ENCODE measurements at places on chromosomes 1 and 21. TPM values are rescaled to one million over a fixed set of nuclear protein-coding genes. Genes with fewer than 3 reads are reported as not detected.

Gene BMP8B
- 0.71 TPM for total RNA-seq

Gene PARP1
- total RNA-seq = 64.9 TPM

Gene OR2L2
- 0.04 TPM for total RNA-seq

Gene CFAP107
- 0.62 TPM for total RNA-seq

Gene VASH2
- total RNA-seq = 25.3 TPM

Gene DYRK3
- total RNA-seq = 5.0 TPM

Gene SZRD1
- 52.8 TPM for total RNA-seq

DNA sequence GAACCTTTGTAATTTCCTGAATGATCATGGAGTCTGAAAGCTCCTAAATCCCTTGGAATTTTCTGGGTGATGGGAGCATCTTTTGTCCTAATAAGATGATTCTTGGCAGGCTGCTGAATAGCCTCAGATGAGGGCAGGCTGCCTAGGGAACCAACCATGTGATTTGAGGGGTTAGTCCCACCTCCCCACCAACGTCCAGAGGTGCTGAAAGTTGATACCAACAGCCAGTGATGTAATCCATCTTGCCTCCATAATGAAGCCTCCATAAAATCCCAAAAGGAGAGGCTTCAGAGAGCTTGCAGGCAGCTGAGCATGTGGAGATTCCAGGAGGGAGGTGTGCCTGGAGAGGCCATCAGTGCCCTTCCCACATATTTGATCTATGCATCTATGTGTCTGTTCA is 43.7 kb downstream of the GTF2B start:
- no peaks in the 10 kb centered on the region for H3K27me3 ChIP-seq
- peaks cover 4% of the 10 kb centered on the region for H3K4me1 ChIP-seq
- no peak for DNase-seq
- H3K4me3 ChIP-seq = no peak overlapping the region
- H3K36me3 ChIP-seq = peaks cover 9% of the 10 kb centered on the region

DNA sequence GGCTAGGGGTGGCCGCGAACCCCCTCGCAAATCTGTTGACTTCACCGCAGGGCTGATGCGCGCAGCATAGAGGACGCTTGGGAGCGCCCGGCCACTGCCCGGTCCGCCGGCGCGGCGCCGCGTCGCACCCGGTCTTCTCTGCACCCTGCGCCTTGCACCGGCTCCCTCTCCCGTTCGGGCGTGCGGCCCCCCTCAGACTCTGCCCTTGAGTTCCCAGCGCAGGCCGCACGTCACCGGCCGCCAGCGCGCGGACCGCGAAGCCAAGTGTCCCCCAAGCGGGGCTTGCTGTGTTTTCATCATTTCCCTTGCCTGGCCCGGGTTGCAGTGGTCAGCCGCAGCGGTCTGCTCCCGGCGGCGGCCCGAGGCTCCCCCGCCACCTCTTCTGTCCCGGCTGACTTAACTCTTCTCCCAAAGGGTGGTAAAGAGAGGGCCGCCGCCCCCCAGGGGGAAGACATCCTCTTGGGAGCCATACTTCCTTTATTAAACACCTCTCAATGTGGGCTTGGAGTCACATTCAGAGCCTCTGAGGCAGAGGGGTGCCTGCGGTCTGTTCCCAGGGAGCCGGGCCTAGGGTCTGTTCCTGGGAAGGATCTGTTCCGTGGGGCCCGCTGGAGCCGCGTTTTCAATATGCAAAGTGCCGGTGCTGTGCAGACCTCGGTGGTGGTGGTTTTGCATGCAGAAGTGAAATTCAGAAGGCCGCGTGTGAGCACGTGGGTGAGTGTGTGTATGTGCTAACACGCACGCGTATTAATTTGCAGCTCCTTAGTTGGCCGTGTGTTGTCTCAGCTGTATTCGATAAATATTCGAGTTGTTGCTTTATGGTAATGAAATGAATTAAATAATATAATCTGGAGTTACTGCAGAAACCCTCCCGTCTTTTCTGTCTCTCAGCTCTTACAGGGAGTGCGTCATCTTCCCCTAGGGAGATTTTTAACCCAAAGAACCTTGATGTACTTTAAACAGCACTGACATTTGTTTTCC is 17.6 kb downstream of the PBX1 start:
- H3K4me3 ChIP-seq = peak overlapping the region; percentile 10
- peak; percentile 70 for DNase-seq
- peaks cover 8% of the 10 kb centered on the region for H3K36me3 ChIP-seq

GRCh38 chr1:12316331-12316730 is 86.5 kb downstream of the VPS13D start:
- peak; percentile 92 for DNase-seq
- H3K27ac ChIP-seq = peak overlapping the region; percentile 78
- H3K4me3 ChIP-seq = no peak overlapping the region
- no peaks in the 10 kb centered on the region for H3K27me3 ChIP-seq
- H3K36me3 ChIP-seq = peaks cover 53% of the 10 kb centered on the region

GRCh38 chr21:17498586-17498985 is 14.3 kb upstream of the CXADR start:
- H3K27ac ChIP-seq = no peak overlapping the region
- H3K27me3 ChIP-seq = no peaks in the 10 kb centered on the region
- DNase-seq = no peak
- H3K36me3 ChIP-seq = no peaks in the 10 kb centered on the region
- no peak overlapping the region for H3K4me3 ChIP-seq
- H3K4me1 ChIP-seq = no peaks in the 10 kb centered on the region

DNA sequence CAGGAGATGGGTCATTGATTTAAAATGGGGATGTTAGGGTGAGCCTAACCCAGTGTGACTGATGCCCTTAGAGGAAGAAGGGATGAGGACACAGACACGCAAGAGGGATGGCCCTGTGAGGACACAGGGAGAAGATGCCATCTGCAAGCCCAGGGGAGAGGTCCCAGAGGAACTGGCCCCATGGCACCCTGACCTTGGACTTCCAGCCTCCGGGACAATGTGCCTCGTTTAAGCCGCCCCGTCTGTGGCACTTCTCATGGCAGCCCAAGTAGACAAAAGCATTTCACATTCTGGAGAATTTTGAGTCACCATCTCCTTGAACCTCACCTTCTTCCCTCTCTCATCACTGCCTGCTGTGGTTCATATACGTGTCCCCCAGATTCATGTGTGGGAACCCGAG is 20.1 kb upstream of the PCBP3 start:
- H3K4me3 ChIP-seq = no peak overlapping the region
- peaks cover 18% of the 10 kb centered on the region for H3K27me3 ChIP-seq
- DNase-seq = no peak
- no peaks in the 10 kb centered on the region for H3K36me3 ChIP-seq
- H3K27ac ChIP-seq = no peak overlapping the region

- no peaks in the 10 kb centered on the region for H3K27me3 ChIP-seq
- H3K4me3 ChIP-seq = no peak overlapping the region
- no peak for DNase-seq
- H3K27ac ChIP-seq = no peak overlapping the region
Observed at GRCh38 chr1:40575336-40575735, 43.9 kb downstream of the ZNF684 start.

DNA sequence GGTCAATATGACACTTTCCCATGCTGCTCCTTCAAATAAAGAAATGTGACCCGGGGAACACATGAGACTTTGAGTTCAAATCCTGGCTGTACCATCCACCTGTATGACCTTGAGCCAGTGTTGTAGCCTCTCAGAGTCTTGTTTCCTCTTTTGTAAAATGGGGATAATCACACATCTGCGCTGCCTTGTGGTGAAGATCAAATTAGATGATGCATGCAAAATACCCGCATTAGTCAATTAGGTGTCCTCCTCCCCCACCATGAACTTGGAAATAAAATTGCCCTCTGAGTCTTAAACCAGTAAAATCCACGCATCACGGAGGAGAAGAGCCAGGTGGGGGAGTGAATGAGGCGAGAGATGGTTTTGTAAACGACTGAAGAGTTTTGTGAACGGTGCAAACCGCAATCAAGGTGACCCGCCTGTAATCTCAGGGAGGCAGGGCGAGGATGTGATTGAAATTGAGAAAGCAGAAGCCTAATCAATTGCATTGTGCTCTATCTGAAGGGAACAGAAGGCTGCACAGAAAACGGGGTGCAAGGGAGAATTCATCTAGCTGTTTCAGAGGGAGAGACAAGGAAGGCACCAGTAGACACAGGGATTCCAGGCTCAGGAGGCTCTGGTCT is 5.8 kb upstream of the AHDC1 start:
- DNase-seq = no peak
- no peak overlapping the region for H3K4me3 ChIP-seq
- no peaks in the 10 kb centered on the region for H3K27me3 ChIP-seq

DNA sequence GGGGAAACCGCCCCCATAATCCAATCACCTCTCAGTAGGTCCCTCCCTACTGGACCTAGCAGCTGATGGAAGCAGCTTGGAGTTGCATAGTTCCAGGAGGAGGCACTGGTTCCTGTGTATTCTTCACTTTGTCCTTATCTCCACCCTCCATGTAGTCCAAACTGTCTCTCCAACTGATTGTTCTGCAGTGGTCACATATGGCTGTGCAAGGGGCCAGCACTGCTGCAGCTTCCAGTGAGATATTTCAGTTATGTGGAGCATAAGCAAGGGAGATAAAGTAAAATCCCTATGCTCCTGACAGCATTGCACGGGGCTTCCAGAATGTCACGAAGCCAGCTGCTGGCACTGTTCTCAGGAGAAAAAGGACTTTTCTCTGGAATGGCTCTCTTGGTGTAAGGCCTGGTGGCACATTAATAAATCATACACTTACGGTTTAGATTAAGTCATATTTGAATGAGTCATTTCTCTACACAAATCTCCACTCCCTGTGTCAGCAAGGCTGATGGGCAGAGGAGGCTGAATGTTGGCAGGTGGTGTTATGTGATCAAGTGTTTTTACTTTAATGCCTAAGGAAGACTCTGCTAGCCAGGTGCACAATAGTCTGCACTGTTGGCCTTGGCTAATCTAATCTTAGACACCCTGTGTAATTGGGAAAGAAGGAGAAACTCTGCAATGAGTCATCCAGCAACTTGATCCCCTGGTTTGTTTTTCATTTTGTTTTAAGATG is 93.4 kb downstream of the KCNK1 start:
- no peak overlapping the region for H3K27ac ChIP-seq
- no peaks in the 10 kb centered on the region for H3K36me3 ChIP-seq
- DNase-seq = peak; percentile 9
- H3K4me3 ChIP-seq = no peak overlapping the region

GRCh38 chr1:244304656-244305055 is 147.1 kb downstream of the ADSS2 start:
- no peak overlapping the region for H3K4me3 ChIP-seq
- no peaks in the 10 kb centered on the region for H3K36me3 ChIP-seq
- no peak for DNase-seq
- no peak overlapping the region for H3K27ac ChIP-seq

DNA sequence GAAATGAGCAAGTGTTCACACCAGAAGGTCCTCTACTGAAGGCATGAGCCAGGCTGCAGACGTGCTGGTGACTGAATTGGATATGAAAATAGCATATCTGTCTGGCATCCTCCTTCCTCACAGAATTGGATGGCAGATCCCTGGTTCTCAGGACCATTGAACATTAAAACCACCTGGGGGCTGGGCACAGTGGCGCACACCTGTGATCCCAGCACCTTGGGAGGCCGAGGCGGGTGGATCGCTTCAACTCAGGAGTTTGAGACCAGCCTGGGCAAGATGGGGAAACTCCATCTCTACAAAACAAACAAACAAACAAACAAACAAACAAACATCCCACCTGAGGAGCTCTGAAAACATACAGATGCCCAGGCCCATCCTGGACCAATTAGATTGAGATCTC is 23.4 kb downstream of the TEX35 start:
- H3K36me3 ChIP-seq = no peaks in the 10 kb centered on the region
- no peaks in the 10 kb centered on the region for H3K27me3 ChIP-seq
- no peak overlapping the region for H3K4me3 ChIP-seq
- peak overlapping the region; percentile 67 for H3K27ac ChIP-seq

- DNase-seq = peak; percentile 80
- H3K4me3 ChIP-seq = peak within 1 kb of the TSS; percentile 25
- no peaks in the 10 kb centered on the region for H3K4me1 ChIP-seq
- H3K27me3 ChIP-seq = no peaks in the 10 kb centered on the region
- no peaks in the 10 kb centered on the region for H3K36me3 ChIP-seq
Observed at GRCh38 chr1:100719490-100719889, at the start of gene VCAM1. TSS of gene VCAM1 (plus strand) at chr1:100719742. CDS start at chr1:100719861, 119 bp downstream.

DNA sequence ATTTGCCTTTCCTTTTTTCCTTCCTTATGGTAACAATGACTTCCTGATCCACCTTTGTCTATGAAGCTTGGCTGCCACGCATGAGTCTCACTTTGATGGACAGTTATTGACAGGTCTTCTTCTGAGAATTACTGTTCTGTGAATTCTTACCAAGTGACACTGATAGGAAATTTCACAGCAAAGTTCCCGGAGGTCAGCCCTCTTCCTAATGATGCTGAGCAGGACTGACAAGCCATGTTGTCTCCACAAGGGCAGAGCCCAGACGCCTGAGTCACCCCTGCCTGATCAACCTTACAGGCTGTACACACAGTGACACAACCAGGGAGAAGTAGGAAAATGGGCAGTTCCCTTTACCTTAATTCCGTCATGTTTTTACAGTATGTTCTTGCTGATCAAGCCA is 44.2 kb downstream of the ZC3H11B start:
- H3K36me3 ChIP-seq = no peaks in the 10 kb centered on the region
- H3K4me1 ChIP-seq = peaks cover 3% of the 10 kb centered on the region
- no peak overlapping the region for H3K4me3 ChIP-seq
- DNase-seq = no peak

- no peaks in the 10 kb centered on the region for H3K27me3 ChIP-seq
- no peak overlapping the region for H3K4me3 ChIP-seq
- H3K27ac ChIP-seq = no peak overlapping the region
- peak; percentile 18 for DNase-seq
Observed at GRCh38 chr1:98975113-98975512, 29.5 kb downstream of the PLPPR5 start.

DNA sequence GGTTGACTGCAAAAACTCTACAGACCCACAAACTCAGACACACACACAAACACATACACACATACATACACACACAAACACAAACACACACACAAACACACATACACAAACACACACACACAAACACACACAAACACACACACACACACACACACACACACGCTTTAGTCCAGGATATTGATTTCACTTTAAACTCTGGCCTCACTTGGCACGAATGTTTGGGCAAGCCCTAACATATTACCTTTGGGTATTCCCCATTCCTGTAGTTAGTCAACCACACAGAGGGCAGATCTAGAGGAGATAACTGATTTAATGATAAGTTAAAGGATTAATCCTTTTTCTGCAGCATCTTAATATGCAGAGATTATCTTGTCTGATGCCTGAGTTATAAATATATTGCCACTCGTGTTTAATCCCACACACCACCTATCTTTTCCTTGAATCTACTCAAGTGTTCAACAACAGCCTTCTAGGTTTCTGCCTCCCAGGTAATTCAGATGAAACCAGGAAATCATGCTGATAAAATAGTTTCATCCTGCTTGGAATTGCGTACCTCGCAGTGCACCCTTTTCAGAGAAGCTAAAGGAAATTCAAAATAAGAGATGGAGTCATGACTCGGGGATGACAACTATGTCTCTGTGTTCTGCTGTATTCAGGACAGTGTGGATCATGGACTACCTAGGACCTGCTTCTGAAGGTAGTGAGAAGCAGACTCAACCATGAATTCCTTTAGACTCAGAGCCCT is 14.5 kb upstream of the RUNX1 start:
- no peaks in the 10 kb centered on the region for H3K27me3 ChIP-seq
- H3K4me1 ChIP-seq = no peaks in the 10 kb centered on the region
- no peak overlapping the region for H3K4me3 ChIP-seq
- no peak overlapping the region for H3K27ac ChIP-seq
- no peak for DNase-seq
